Retina (tissue), 1 donor: ENCODE measurements at places on chromosomes 6 and 20.
A peak's percentile ranks its signal among the peaks of the same experiment; 100 is the strongest.

- peak; percentile 88 for DNase-seq
Measured at GRCh38 chr6:69866770-69867638, 648 bp downstream of the COL19A1 start.

GRCh38 chr20:44709797-44710196 is 5.4 kb upstream of the CCN5 start:
- no peak for DNase-seq

DNA sequence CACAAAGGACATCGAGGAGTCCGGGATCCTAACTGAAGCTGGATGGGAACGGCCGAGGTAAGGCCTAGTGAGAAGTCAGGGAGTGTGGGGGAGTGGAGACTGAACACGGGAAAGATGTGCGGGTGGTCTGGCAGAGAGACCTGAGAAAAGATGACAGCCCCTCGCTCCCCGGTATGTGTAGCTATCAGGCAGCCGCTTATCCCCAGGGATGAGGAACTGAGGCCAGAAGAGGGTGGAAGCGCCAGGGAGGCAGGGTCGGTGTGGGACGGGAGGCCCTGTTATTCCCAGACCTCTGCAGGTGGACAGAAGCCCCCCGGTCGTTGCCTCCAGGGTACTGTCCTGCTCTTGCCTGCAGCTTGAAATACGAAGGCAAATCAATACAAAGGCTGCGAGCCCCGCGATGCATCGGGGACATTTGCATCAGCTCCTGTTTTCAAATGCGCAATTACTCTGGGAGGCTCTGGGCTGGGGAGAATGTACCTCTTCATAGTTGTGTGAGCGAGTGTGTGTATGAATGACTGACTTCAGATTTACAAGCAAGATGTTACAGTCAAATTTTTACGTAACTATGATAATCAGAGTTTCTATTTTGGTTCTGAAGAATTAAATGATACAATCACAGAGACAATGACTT is 221.3 kb downstream of the QKI start:
- peak; percentile 40 for DNase-seq

DNA sequence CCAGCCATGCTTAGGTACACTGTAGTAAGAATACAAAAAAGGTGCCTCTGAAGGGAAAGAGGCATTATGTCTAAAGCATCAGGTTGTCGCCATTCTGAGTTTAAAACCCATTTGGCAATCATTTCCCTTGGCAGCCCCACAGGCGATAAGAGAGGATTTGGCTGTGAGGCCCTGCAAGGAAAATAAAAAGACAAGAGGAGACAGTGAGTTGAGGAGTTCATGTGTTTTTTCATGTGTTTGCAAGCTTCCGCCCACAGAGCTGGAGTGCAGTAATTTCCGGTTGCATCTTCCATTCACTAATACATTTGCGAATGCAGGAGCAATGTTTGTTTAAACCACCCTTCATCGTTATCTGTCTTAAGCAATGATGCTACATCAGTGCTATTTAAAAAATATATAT is 138.5 kb upstream of the SOX4 start:
- no peak for DNase-seq

DNA sequence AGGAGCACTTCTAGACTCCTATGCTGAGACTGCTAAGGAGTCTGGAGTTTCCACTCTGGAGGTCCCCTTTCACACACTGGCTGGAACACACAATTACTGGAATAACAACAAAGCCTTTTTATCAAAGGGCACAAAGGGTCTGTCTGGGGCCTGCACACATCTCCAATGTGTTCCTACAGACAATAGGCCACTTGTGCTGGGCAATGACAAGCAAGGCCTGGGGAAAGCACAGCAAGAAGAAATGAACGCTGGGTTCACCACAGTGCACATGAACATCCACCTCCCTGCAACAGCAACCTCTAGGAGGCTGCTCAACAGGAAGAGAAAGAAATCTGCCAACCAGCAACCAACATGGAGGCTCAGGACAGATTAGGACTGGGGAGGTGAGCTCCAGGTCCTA is 43.9 kb downstream of the TRPC4AP start:
- DNase-seq = peak; percentile 62

- no peak for DNase-seq
Measured at GRCh38 chr6:156720691-156721685, 56.2 kb upstream of the ARID1B start.

- DNase-seq = no peak
Measured at GRCh38 chr20:38523697-38524096, 51.1 kb downstream of the RALGAPB start.

GRCh38 chr6:91482498-91482897 is 895.6 kb upstream of the MAP3K7 start:
- no peak for DNase-seq

GRCh38 chr6:55822815-55823214 is 52.6 kb downstream of the BMP5 start:
- no peak for DNase-seq

DNA sequence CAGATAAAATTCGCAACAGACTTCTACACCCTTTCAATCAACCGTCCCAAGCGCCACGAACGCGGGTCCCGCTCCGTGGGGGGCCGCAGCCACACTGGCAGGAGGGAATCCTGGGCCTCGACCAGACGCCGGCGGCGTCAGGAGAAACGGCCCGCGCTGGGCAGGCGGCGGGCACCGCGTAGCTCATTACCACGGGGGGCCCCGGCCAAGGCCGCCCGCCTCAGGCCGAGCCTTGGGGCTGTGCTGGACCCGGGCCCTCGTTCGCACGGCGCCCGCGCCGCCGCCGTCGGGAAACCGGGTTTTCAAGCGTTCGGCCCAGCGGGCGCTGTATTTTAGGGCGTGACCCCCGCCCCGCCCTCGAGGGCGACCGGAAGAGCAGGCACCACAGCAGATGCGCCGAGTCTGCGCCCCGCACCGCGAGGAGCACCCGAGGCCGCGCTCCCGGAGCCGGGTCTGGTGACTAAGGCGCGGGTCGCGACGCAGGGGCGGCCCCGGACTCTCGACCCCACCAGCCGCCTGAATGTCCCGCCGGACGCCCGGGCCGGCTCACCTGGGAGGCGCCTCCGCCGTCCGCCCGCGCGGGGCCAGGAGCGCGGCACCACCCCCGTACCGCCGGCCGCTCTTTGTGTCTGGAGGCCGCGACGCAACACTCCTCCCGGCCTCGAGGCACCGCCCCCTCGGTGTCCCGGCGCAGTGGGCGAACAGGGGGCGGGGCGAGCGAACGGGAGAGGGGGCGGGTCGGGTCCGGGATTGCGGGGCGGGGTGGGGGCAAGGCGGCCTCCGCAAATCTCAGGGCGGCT is at the start of gene NINL:
Gene NINL, minus strand, starts transcription at position 627 of the 800 bp plus-strand sequence. CDS start 58,944 bp downstream, outside the sequence.
- DNase-seq = peak; percentile 91

GRCh38 chr6:91081452-91082067 is 494.7 kb upstream of the MAP3K7 start:
- peak; percentile 78 for DNase-seq

- no peak for DNase-seq
Measured at GRCh38 chr6:90285042-90285481, 11.6 kb downstream of the BACH2 start.

DNA sequence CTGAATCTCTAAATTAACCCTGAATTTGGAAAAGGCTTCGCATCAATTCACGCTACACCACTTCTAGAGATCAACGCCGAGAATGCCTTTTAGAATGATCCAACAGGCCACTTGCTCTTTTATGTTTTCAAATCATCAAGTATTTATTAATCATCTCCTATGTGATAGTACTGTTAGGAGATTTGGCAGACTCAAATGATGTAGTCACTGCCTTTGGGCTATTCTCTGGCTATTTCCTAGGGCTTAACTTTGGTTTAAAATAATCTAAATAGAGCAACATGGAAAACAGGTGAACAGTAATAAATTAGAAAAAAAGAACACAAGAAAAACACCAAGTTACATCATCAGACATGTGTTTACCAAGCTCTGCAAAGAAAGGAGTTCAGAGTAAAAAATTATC is 140.3 kb downstream of the TENT5A start:
- no peak for DNase-seq
